ENCODE measurements at places on chromosomes 2 and 18. TPM values are rescaled to one million over a fixed set of nuclear protein-coding genes. Genes with fewer than 3 reads are reported as not detected.
A peak's percentile ranks its signal among the peaks of the same experiment; 100 is the strongest.

The PLEKHA3 gene
- 8.3 TPM for total RNA-seq

The BMP10 gene
- total RNA-seq, result not detected

- peak; percentile 71 for DNase-seq
Measured at GRCh38 chr18:3248658-3249359, 1.2 kb downstream of the MYL12A start.

DNA sequence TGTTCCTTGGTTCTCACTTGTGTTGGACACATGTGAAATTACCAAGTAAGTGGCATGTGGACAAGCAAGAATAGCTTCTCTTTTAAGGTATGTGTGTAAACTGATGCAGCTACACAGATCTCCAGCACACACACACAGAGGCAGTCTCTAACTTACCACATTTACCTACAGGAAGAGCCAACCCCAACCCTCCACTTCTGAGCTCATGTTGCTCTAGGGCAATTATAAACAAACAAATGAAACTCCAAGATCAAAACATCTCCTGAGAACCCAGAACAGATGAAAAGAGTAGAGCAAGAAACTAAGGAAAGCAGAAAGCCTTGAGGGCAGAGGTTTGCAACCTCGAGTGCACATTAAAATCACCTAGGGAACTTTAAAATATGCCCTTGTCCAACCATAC is 16.0 kb upstream of the TMEM37 start:
- no peak for DNase-seq

DNA sequence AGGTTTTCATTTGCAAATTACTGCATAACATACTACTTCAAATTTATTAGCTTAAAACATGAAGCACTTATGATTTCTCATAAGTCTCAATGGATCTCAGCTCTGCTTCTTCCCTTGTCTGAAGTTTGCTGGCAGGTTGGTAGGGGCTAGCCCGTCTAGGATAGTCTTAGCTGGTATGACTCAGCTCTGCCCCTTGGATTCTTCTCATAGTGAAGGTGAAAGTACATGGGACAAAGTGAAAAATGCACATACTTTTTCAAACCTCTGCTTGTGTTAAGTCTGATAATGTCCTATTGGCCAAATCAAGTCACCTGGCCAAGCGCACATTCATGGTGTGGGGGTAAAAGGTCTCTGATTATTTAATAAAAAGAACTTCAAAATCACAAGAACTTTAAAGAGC is 184.8 kb upstream of the VWC2L start:
- no peak for DNase-seq

GRCh38 chr2:238409341-238410199 is 17.2 kb upstream of the ASB1 start:
- DNase-seq, result no peak
